Activated CD4-positive, alpha-beta T cell treated with anti-CD3 and anti-CD28 coated beads for 36 hours (primary cell): ENCODE measurements at places on chromosomes 4 and X. TPM values are rescaled to one million over a fixed set of nuclear protein-coding genes. Genes with fewer than 3 reads are reported as not detected.

Gene KCND1
- 2.8 TPM for total RNA-seq

GRCh38 chr4:87038837-87039615 is 104.2 kb downstream of the AFF1 start:
- H3K4me1 ChIP-seq, result peaks cover 65% of the 10 kb centered on the region
- no peak for DNase-seq
- H3K27ac ChIP-seq, result peak overlapping the region; percentile 10
- H3K4me3 ChIP-seq, result no peak overlapping the region

DNA sequence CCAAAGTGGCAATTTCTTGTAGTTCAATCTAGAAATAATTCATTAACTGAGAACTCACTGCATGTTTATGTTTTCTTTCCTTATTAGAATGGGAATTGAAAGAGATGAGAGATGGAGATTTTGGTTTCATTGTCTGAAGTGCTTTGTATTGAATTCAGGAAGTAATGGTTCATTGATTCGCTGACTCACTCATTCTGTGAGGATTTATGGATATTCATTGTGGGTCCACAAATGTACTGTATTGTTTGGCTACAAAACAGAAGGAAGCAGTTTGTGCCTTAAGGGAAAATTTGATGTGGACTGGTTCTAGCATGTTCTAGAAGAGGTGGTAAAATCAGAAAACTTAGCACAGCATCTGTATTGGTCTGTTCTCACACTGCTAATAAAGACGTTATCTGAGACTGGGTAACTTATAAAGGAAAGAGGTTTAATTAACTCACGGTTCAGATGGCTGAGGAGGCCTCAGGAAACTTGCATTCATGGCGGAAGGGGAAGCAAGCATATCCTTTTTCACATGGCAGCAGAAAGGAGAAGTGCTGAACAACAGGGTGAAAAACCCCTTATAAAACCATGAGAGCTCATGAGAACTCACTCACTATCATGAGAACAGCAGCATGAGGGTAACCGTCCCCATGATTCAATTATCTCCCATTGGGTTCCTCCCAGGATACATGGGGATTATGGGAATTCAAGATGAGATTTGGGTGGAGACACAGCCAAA is 132.3 kb upstream of the VCX3A start:
- H3K4me1 ChIP-seq, result no peaks in the 10 kb centered on the region
- no peak overlapping the region for H3K27ac ChIP-seq
- DNase-seq, result no peak
- H3K27me3 ChIP-seq, result no peaks in the 10 kb centered on the region
- H3K36me3 ChIP-seq, result no peaks in the 10 kb centered on the region

Gene DKK2
- total RNA-seq, result not detected
